ENCODE measurements at places on chromosomes 13 and 19. TPM values are rescaled to one million over a fixed set of nuclear protein-coding genes. Genes with fewer than 3 reads are reported as not detected.

Gene SHFL
- 23.0 TPM for total RNA-seq

Gene ZNF577
- 41.5 TPM for total RNA-seq

DNA sequence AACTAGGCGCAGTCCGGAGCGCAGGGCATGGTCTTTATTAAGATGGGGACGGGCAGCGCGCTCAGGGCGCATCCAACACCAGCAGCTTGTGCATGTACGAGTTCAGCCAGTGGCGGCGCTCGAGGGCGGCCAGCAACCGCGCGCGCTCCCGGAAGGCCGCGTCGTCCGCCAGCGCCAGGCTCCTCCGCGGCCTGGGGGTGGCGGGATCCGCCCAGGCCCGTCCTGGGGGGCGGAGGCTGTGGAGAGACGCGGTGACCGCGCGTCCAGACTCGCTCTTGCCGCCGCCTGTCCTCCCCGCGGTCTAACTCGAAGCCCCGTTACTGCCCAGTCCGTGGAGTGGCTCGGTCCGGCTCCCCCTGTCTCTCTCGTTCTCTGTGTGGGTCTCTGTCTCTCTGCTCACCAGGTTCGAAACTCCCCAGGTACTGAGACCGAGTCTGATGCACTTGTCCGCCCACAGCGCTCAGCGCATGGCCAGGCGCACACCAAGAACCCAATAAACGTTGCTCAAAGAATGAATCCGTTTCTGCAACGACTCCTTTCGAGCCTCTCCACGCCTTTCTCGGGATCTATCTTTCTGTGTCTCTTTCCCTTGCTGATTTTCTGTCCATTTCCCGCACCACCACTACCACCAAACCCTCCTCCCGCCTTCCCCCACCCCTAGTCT is 702 bp downstream of the PTH2 start:
- peak overlapping the region; percentile 80 for H3K4me3 ChIP-seq
- H3K27ac ChIP-seq = no peak overlapping the region
- H3K4me1 ChIP-seq = peaks cover 76% of the 10 kb centered on the region
- H3K36me3 ChIP-seq = no peaks in the 10 kb centered on the region
- peaks cover 88% of the 10 kb centered on the region for H3K27me3 ChIP-seq

DNA sequence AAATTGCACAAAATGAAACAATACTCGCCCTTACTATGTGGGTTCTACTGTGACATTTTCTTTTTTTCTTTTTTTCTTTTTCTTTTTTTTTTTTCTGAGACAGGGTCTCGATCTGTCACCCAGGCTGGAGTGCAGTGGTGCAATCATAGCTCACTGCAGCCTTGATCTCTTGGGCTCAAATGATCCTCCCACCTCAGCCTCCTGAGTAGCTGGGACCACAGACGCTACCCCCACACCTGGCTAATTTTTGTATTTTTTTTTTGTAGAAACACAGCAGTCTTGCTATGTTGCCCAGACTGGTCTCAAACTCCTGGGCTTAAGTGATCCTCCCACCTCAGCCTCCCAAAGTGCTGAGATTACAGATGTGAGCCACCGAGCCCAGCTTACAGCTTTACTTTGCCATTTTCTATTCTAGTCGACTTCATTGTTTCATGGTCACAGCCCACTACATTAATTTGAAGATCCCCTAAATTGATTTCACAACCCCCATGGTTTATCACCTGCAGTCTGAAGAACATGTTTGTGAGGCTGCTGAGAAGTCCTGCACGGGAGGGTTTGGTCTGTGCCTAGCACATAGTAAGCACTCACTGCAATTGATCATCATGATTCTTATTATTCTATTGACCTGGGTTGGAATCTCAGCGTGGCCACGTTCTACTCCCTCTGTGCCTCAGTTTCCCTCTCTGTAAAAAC is 3.8 kb downstream of the BCL3 start:
- H3K27me3 ChIP-seq = peaks cover 85% of the 10 kb centered on the region
- no peaks in the 10 kb centered on the region for H3K36me3 ChIP-seq
- peaks cover 29% of the 10 kb centered on the region for H3K4me1 ChIP-seq
- no peak for DNase-seq

- peaks cover 4% of the 10 kb centered on the region for H3K36me3 ChIP-seq
- no peak overlapping the region for H3K4me3 ChIP-seq
- H3K27ac ChIP-seq = 0 out of 2 replicates have a peak overlapping the region, but pooled peaks have one; percentile 15
- no peak for DNase-seq
Measured at GRCh38 chr13:23427881-23428528, 5.5 kb downstream of the SACS start.

Gene KLK3
- 0.13 TPM for total RNA-seq

Gene ZNF708
- total RNA-seq = 30.1 TPM

DNA sequence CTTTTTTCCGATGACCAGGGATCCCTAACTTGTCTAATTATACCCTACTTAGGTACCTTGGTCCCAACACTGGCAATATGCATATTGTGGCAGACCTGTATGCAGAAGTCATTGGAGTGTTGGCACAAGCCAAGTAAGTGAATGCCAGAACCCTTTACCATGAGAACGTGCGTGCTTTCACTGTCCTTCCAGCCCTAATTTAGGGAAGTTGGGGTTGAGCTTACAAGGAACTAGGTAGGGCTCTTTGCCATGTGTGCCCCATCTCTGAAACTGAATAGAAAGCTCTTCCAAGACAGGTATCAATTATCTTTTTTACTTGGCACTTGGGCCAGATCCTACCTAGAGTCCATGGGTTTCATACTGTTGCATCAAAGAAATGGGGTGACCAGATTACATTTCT is 93.2 kb downstream of the FRY start:
- peaks cover 24% of the 10 kb centered on the region for H3K36me3 ChIP-seq
- DNase-seq = no peak
- no peak overlapping the region for H3K4me3 ChIP-seq
- no peaks in the 10 kb centered on the region for H3K27me3 ChIP-seq
- H3K4me1 ChIP-seq = no peaks in the 10 kb centered on the region

- H3K27me3 ChIP-seq = no peaks in the 10 kb centered on the region
- DNase-seq = no peak
- no peak overlapping the region for H3K4me3 ChIP-seq
- peaks cover 30% of the 10 kb centered on the region for H3K4me1 ChIP-seq
- no peak overlapping the region for H3K27ac ChIP-seq
- H3K36me3 ChIP-seq = no peaks in the 10 kb centered on the region
Measured at GRCh38 chr13:74978591-74978990, 503.4 kb downstream of the TBC1D4 start.

DNA sequence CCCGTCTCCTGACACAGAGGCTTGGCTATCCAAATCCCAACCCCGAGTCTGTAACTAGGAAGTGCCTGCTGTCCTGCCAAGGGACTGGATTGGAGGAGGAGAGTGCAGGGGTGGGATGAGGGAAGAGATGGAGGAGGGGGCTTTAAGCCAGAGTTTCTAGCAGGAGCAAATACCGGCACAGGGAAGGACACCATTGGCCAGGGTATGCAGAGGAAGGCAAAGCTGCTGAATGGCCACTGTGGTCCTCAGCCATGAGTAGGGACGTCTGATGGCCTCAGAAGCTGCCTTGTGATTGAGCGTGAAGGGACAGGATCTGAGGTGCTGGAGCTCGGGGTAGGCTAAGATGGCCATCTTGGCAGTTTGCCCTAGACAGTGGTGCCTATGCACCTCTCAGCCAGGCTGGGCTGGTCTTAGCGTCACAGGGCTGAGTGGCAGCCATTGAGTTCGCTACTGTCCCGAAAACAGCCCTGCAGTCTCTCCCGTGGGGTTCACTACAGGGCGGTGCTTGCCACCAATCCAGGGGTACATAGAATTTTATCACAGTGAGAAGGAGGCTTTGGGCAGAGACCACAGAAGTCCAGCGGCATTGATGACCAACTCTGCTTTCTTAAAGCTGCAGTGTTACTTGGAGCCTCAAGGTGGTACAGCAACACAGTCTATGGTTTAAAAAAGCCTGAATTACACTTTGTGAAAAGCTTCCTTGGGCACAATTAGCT is 61.8 kb downstream of the AKAP11 start:
- peaks cover 11% of the 10 kb centered on the region for H3K4me1 ChIP-seq
- H3K36me3 ChIP-seq = no peaks in the 10 kb centered on the region
- DNase-seq = no peak
- H3K27ac ChIP-seq = no peak overlapping the region

DNA sequence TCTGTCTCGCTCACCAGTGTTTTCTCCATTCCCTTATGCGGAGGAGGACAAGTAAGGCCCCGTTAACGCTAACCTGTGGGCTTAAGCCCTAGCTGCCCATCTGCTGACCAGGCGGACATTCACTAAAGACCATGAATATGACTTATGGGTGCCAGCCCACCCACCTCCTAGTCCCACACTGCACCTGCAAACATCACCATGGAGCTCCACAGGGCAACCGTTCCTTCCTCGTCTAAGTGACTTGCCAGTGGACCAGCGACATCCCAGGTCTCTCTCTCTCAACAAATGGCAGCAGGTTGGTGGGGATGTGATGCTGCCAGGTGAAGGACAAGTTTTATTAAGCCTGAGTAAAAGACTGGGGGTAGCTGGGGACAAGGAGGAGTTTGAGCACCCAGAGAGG is 55.2 kb downstream of the CCDC70 start:
- no peaks in the 10 kb centered on the region for H3K27me3 ChIP-seq
- no peak for DNase-seq
- peaks cover 11% of the 10 kb centered on the region for H3K4me1 ChIP-seq
- no peaks in the 10 kb centered on the region for H3K36me3 ChIP-seq
- no peak overlapping the region for H3K27ac ChIP-seq

Gene CEBPA
- 5.6 TPM for total RNA-seq

DNA sequence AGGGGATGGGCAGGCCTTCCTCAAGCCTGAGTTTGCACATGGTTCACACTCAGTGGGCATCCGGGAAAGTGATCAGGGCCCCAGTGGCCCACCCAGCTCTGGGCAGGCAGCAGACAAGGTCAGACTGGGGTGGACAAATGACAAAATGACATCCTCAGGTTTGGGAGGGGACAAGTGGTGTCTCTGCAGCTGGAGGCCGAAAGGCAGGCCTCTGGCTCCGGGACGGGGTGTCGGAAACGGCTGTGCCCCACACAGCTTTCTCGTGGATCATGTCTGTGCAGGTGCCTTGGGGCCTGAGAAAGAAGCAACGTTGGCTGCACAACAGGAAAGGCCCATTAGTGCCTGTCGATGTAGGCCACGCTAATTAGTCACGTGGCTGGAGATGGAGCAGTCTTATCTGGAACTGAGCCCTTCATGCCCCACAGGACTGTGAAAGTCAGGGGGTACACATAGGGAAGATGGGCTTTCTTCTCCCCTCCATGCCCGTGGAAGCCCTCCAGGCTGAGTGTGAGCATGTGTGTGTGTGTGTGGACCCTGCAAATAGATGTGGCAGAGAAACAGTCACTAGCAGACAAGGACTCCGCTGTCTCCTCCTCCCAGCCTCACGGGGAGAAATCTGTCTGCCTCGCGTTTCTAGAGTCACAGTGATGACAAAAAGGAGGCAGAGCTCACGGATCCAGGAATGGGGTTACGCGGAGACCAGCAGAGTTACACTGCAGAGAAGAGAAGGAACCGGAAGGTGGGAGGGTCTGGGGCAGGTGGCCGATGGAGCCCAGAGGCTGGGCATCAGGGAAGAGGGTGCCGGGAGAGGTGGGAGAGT is 44.2 kb downstream of the CHST8 start:
- H3K4me3 ChIP-seq = no peak overlapping the region
- no peaks in the 10 kb centered on the region for H3K27me3 ChIP-seq
- peak overlapping the region; percentile 60 for H3K27ac ChIP-seq
- peak; percentile 9 for DNase-seq
- peaks cover 10% of the 10 kb centered on the region for H3K4me1 ChIP-seq
- no peaks in the 10 kb centered on the region for H3K36me3 ChIP-seq

DNA sequence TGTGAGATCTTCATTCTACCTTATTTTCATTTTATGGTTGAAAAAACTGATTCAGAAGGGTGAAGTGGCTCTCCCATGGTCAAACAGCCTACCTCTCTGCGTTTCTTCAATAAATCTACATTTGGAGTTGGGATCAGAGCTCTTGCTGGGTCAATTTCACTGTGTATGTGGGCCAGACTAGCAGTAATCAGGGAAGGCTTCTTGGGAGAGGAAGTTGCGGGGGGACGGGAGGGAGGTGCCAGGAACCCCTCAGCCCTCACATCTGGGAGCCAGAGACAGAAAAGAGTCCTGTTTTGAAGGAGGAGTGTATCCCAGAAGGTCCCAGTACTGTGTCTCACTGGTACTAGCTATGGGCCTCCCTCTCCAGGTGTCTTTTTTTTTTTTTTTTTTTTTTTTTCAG is 934 bp downstream of the KXD1 start:
- peaks cover 8% of the 10 kb centered on the region for H3K4me1 ChIP-seq
- DNase-seq = no peak
- peak overlapping the region; percentile 73 for H3K27ac ChIP-seq
- no peaks in the 10 kb centered on the region for H3K27me3 ChIP-seq
- H3K4me3 ChIP-seq = peak overlapping the region; percentile 87
- H3K36me3 ChIP-seq = peaks cover 15% of the 10 kb centered on the region

GRCh38 chr13:111251646-111252445 is 68.6 kb upstream of the TEX29 start:
- no peaks in the 10 kb centered on the region for H3K27me3 ChIP-seq
- no peak for DNase-seq
- peaks cover 27% of the 10 kb centered on the region for H3K36me3 ChIP-seq
- H3K4me3 ChIP-seq = no peak overlapping the region
- peaks cover 2% of the 10 kb centered on the region for H3K4me1 ChIP-seq

- DNase-seq = no peak
- no peaks in the 10 kb centered on the region for H3K27me3 ChIP-seq
- no peak overlapping the region for H3K4me3 ChIP-seq
Measured at GRCh38 chr13:32636711-32637110, 50.5 kb downstream of the PDS5B start.

DNA sequence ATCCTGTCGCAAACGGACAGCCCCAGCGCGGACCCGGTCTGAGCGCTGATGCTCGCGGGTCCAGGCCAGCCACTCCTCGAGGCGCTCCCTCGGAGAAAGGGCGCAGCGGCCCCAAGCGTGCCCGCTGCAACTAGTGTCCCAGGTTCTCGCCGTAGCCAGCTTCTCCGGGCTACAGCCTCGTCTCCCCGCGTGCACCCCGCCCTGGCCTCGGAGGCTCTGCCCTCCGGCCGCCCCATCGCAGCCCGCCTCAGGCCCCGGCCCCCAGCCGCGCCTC is 487 bp downstream of the FLT1 start:
- H3K4me1 ChIP-seq = peaks cover 61% of the 10 kb centered on the region
- no peak for DNase-seq
- H3K27ac ChIP-seq = no peak overlapping the region
- H3K36me3 ChIP-seq = peaks cover 9% of the 10 kb centered on the region

Gene SLC25A41
- 0.35 TPM for total RNA-seq

Measured in WTC11 (cell line).